Stimulated activated CD4-positive, alpha-beta T cell treated with anti-CD3 and anti-CD28 coated beads, Interleukin-12 subunit alpha, Interleukin-12 subunit beta, amount 100 ng/mL, for 48 hours (primary cell): ENCODE measurements at places on chromosomes 2 and 18.

DNA sequence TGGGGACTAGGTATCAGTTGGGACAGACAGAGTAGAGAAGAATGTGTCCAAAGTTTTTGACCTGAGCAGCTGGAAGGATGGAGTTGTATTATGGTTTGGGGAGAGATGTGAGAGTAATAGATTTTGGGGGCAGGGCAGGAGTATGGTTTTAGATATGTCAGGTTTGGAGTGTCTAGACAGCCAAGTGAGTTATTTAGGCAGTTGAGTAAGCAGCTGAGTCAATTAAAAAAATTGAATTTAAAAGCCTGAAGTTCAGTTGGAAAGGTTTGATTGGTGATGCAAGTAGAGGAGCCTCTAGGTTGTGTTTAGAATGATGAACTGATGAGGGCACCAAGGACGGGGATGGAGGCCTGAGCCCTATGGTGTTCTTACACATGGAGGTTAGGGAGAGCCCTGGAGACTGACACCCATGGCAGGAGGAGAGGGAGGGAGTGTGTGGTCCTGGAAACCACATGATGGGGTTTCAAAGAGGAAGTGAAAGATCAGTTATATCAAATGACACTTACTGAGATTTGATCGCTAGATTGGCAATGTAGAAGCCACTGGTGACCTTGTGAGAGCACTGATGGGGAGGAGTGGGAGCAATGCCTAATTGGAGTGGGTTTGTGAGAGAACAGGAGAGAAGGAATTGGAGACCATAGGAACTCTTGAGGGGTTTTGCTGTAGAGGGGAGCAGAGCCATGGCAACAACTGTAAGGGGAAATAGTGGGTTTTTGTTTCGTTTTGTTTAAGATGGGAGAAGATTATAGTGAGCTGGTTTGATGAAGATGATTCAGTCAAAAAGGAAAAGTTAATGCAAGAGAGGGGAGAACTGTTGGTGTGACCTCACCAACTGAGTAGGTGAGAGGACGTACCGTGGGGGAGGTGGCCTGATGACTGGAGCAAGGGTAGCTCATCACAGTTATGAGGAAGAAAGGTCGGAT is 10.3 kb downstream of the ITGA6 start:
- DNase-seq: no peak

- DNase-seq: no peak
These were observed 82.0 kb downstream of the DPP4 start for GRCh38 chr2:161991991-161992390.

DNA sequence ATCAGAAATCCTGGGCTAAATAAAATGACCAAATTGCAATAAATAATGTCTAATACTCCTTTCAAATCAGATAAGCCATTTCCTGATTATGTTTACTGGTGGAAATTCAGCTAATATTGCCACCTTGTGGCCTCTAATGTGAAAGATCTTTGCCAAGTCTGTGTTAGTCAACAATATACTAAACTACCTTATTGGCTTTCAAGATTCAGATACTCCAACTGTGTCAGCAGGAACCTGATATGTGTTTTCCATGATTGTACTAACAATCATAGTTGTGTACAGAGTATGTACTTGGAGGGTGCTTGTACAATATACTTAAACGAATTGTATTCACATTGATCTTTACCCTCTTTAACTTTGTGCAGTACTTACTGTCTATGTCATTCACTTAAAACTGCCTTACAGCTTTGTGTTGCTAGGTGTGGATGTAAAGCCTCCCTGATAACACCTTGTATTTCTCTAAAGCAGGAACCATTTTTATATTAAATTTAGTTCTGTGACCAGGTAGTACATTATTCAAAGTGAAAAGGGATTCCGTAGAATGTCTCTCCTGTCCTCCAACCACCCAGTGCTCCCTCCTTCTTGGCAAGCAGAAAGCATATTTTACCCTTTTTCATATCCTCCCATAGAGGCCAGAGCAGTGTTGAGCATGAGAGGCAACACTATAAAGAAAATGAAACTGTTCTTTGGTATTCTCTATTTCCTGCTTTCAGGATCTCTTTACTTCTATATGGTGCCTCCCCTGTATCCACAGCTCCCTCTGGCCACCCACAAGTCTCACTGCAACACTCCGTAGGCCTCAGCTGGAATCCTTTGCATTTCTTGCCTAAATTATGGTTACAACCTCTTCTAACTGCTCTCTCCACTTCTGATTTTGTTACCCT is 75.2 kb upstream of the C2orf15 start:
- no peak for DNase-seq

GRCh38 chr2:16386031-16386430 is 279.6 kb downstream of the CYRIA start:
- DNase-seq: no peak

GRCh38 chr2:220277445-220277975 is 650.1 kb downstream of the SLC4A3 start:
- DNase-seq: no peak

- DNase-seq: no peak
These were observed 83.2 kb downstream of the CTIF start for GRCh38 chr18:48621815-48622555.

DNA sequence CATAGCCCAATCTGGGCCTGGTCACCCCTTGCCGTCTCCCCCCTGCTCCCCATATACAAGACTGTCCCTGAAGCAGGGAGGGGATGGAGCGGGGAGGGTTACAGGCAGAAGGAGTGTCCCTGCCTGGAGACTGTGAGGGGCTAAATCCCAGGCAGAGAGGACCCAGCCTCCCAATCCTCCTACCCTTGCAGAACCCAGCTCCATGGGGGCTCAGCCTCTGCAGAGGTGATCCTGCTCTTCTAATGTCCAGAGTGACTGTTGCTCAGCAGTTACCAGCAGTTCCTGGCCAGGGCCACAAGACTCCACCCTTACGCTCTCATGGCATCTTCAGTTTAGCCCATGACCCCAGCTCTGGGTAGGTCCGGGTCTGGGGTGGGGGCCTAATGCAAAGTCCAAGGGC is 58.1 kb downstream of the COA5 start:
- no peak for DNase-seq

DNA sequence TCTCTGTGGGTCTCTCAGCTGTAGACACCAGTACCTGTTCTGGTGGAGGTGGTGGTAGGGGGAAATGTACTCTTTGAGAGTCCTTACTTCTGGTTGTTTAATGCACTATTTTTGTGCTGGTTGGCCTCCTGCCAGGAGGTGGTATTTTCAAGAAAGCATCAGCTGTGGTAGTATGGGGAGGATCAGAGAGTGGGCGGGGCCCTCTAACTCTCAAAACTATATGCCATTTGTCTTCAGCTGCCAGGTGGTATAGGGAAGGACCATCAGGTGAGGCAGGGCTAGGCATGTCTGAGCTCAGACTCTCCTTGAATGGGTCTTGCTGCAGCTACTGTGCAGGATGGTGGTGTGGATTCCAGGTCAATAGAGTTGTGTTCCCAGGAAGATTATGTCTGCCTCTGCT is 1100.8 kb downstream of the CNTNAP5 start:
- no peak for DNase-seq

DNA sequence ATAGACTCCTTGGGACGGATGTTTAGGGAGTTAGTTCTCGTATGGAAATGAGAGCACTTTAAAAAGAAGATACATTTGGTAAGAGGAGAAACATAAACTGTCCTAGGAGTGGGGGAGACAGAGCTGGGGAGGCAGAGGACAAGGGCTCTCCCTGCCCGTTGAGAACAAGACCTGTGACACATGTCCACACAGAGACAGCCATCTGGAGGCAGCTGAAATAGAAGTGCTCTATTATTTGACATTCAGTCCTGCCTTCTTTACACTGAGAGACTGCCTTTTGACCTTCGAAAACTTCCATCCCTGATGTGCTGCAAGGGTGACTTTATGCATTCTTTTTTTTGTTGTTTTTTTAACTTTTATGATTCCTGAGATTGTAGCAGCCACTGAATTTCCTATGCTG is 150.1 kb downstream of the UXS1 start:
- DNase-seq: no peak

GRCh38 chr2:211077216-211077767 is 520.9 kb downstream of the CPS1 start:
- DNase-seq: no peak

DNA sequence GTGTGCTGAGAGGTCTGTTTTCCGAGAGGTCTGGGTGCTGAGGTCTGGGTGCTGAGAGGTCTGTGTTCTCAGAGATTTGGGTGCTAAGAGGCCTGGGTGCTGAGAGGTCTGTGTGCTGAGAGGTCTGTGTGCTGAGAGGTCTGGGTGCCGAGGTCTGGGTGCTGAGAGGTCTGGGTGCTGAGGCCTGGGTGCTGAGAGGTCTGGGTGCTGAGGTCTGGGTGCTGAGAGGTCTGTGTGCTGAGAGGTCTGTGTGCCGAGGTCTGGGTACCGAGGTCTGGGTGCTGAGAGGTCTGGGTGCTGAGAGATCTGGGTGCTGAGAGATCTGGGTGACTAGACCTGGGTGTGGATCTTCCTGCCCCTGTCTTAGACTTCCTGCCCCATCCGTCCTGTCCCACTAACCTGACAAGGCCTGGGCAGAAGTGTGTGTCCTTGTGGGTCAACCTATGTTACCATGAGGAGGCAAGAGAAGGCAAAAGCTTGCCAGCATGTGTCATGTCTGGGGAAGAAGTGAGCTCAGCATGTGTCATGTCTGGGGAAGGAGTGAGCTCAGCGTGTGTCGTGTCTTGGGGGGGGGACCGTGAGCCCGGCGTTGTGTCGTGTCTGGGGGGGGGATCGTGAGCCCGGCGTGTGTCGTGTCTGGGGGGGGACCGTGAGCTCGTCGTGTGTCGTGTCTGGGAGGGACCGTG is 69.3 kb downstream of the KCNG2 start:
- no peak for DNase-seq

- DNase-seq: no peak
These were observed 20.0 kb downstream of the AQP12B start for GRCh38 chr2:240662681-240663080.

DNA sequence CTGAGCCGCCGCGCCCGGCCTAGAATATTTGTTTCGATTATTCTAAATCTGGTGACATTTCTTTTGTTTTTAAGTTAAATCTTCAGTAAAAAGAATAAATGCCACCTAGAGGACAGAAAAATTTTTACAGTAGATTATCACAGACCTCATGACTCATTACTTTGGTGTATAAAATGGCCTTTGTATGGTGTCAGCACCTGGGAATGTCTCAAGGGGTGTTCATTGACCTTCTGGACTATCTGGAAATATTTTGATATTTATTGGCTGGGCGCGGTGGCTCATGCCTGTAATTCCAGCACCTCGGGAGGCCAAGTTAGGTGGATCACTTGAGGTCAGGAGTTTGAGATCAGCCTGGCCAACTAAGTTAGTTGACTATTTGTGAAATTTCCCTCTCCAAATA is 30.3 kb upstream of the SLC30A6 start:
- DNase-seq: no peak

DNA sequence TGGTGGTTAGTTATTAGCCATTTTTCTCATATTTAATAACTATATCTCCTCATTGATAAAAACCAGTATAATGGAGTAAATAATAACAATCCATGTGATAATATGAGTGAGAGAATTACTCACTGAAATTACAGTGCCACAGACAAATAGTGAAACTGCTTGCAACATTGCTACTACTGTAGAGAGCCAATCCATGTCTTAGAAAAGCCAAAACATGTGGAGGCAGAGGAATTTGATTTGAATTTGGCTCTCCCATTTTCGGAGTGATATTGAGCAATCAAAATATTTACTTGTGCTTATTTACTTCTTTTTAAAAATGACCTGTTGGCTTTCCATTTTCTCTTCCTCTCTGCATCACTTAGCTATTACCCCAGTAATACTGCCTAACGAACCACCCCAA is 288.3 kb upstream of the TCF4 start:
- no peak for DNase-seq

GRCh38 chr18:71682591-71682990 is 861.6 kb downstream of the CBLN2 start:
- DNase-seq: no peak

DNA sequence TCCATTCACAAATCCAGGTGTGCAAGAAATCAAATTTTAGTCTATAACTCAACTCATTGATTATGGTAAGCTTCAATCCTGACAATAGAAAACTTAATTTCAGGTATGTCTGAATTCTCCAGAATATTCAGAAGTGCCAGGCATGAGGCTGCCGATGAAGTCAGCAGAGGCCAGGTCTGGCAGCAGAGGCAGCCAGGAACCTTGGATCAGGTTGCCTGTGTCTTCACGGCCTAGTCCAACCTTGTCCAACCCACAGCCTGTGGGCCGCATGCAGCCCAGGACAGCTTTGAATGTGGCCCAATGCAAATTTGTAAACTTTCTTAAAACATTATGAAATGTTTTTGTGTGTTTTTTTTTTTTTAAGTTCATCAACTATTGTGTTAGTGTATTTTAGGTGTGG is 46.9 kb upstream of the ASPRV1 start:
- no peak for DNase-seq

DNA sequence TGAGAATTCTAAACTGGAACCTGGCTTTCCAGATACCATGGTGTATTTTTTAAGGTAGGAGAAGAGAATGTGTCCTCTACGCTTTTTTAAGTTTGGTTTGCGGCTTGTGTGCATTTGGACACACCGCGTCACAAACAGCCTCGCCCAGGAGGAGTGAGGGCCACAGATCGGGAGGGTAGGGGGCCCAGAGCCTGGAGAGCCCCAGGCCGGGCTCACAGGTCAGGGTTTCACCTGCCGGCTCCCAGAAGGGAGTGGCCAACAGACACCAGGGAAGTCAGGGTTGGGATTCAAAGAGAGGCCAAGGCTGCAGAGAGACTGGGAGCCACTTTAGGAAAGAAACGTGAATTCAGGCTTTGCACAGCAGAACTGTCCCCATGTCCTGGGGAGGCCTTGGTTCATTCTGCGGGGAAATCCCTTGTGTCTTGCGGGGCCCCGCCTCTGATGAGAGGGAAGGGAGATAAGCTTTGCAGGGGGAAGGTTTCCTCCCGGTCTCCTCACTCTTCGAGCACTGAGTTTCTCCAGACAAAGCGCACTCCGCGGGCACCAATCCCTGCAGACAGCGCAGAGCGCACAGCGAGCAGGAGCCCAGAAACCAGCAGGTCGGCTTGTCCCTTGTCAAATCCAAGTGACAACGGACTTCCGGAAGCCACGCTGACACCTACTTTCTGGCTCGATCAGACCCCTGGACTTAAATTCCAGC is 2.0 kb upstream of the TUBB6 start:
- DNase-seq: no peak

GRCh38 chr2:149562324-149562723 is 25.3 kb downstream of the MMADHC start:
- no peak for DNase-seq

GRCh38 chr18:34153711-34154110 is 71.0 kb downstream of the NOL4 start:
- DNase-seq: no peak

DNA sequence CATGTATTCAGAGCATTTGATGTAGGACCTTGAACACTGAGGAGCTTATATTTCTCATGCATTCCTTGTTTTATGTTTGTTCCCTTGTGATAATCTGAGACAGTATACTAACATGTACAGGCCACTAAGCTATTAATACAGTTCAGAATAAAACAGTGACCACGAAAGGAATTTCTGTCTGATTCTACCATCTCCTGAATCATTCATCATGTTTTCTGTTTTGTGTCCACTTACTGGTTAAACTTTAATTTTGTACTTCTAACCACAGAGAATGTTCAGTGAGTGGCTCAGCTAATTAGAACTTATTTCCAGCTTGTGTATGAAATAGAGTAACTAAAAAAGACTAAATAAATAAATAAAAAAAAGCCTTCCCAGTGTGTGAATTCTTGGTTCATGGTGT is 110.4 kb downstream of the LRP1B start:
- no peak for DNase-seq

- no peak for DNase-seq
These were observed 328 bp downstream of the EGR4 start for GRCh38 chr2:73292906-73293533.

- DNase-seq: no peak
These were observed 41.9 kb downstream of the BABAM2 start for GRCh38 chr2:27932396-27932795.

- DNase-seq: no peak
These were observed 122.6 kb upstream of the PPP1CB start for GRCh38 chr2:28628987-28629386.

- DNase-seq: no peak
These were observed 56.4 kb downstream of the FAM124B start for GRCh38 chr2:224345492-224345891.
